ENCODE measurements at places on chromosomes 5 and 9.
A peak's percentile ranks its signal among the peaks of the same experiment; 100 is the strongest.

GRCh38 chr9:83511051-83511450, 27.1 kb downstream of the FRMD3 start:
- peak; percentile 45 for DNase-seq

- peak; percentile 70 for DNase-seq
These were observed 14.1 kb downstream of the SLC25A46 start for GRCh38 chr5:110752953-110753352.

- no peak for DNase-seq
These were observed 40.8 kb downstream of the LIFR start for GRCh38 chr5:38515646-38516045.

DNA sequence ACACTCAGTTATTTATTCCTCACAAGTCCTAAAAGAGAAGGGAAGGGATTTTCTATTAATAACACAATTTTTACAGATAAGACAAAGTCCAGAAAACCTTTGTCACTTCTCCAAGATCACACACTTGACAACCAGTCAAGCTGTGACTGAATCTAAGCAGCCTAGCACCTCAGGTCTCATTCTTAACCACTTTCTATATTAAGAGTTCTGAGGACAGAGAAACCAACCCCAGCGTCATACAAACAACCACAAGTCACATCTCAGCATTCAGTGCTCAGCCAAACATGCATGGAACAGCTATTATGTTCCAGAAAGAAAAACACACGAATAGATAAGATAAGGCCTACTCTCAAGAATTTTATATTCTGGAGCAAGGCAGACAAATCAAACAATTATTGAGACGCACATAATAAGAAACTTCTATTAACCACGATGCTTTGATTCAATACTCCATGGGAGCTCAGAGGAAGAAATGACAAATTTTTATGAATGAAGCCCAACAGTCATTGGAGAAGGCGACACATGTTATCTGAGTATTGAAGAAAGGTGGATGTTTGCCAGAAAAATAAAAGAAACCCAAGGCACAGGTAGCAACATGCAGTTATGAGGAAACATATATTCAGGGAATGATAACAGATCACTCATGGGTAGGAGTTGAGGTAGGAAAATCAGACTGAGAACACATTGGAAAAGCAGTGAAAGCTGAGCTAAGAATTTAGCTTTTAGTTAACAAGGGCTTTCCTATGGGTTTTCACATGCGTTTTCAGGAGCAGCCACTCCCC, 113.1 kb downstream of the HTR4 start:
- DNase-seq, result peak; percentile 2

- DNase-seq, result peak; percentile 19
These were observed 20.8 kb upstream of the COL15A1 start for GRCh38 chr9:98922721-98923435.

DNA sequence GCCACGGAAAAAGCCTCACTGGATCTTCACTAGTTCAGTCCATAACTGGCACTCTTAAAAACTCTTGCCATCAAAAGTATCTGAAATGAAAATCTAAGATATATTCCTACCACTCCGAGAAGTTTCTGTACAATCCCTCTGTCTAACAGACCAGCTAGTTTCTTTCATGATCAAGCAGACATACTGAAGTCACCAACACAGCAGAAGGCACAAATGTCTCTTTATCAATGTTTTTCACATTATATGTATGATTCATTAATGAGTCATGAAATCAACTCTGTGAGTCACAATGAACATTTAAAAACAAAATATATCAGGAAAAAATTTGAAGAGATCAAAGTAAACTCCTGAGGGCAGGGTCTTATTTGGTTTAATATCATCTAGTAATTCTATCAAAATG, 50.8 kb downstream of the F2R start:
- DNase-seq, result no peak

DNA sequence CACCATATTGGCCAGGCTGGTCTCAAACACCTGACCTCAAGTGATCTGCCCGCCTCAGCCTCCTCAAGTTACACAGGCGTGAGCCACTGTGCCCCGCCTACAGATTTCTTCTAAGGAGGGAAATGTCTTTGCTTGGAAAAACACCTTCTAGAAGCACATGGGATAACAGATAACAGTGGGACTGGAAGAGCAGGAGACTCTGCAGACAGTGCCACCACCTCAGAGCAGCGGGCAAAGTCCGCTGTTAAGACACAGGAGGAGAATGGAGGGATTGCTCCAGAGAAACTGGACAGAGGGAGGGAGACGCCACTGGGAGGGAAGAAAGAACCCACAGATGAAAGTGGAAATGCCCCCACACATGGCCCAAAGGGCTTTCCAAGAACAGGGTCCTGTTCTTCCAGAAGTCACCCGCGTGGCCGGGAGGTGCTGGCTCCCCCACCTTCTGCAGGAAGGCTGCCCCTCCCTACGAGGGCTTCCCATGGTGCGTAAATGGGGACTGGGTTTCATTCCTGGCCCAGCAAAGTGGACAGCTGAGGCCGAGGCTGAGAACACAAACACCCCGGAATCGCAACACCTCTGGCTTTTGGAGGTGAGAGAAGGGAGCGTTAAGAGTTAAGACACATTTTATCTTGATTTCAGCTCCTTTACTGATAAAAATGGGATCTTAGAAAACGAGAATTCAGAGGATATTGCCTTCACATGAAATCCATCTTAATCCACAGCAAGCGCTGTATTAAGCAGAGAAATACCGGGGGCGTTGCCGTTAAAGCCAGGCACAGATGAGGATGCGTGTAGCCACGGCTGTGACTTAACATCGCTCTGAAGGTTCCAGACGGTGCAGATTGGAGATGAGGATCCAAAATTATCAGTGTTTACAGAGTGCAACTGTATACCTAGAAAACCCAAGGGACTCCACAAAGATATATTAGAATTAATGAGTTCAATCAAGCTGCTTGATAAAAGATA, 11.2 kb downstream of the ADAMTS2 start:
- DNase-seq, result no peak

DNA sequence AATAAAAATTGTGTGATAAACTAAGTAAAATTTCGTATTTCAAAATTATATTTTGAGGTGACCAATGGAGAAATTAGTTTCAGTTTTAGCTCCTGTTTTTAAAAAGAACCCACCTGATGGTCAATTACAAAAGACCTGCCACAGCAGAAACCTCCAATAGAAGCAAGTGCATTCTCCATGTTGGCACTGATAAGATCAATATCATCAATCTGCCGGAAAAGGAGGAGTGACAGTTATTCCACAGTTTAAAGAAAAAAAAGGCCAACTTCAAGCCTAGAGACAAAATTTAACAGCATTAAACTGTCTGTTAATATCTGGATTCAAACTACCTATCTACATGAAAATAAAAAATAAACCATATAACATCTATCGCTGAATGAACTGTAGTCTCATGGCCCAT, 67.7 kb downstream of the SPTLC1 start:
- DNase-seq, result no peak

Measured in GM12865 (cell line).